GM23338 (cell line): ENCODE measurements at places on chromosomes 2 and 18.

DNA sequence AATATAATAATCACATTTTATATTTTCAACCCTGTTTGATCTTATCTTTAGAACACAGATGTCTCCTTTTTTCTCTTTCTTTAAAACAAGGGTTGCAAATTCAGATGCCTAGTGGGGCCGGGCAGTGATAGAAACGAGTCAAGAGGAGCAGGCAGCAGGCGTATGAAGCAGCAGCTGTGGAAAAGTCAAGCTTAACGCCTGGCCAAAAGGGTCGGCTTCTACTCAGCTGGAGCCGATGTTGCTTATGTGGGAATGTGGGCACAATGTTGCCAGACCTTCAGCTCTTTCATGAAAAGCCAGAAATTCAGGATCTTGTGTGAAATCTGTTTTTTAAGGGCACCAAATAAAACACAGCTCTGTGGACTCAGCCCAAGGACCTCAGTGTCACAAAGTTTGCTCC lies 642.7 kb downstream of the ARHGAP15 start:
- no peak for DNase-seq

- no peak for DNase-seq
These were observed 82.6 kb upstream of the ATG16L1 start for GRCh38 chr2:233168919-233169318.

DNA sequence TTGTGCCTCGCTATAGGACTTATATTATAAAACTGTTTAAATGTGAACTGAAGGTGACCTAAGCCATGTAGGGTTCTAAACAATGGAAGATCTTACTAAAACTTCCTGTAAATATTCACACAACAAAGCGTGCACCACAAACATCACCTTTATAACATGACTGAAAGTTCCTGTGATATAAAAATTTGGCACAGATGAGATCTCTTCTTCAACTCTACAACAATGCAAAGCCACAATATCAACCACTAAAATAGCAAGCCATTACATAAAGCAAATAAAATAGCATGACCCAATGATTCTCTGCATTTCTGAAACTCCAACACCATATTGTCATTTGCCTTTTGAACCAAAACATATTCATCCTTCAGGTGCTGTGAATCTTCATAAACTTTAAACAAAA lies 3.5 kb downstream of the YES1 start:
- DNase-seq: no peak

GRCh38 chr2:69345434-69345833 lies 41.6 kb downstream of the GFPT1 start:
- DNase-seq: no peak

GRCh38 chr2:112772322-112772721 lies 7.9 kb upstream of the CKAP2L start:
- no peak for DNase-seq

DNA sequence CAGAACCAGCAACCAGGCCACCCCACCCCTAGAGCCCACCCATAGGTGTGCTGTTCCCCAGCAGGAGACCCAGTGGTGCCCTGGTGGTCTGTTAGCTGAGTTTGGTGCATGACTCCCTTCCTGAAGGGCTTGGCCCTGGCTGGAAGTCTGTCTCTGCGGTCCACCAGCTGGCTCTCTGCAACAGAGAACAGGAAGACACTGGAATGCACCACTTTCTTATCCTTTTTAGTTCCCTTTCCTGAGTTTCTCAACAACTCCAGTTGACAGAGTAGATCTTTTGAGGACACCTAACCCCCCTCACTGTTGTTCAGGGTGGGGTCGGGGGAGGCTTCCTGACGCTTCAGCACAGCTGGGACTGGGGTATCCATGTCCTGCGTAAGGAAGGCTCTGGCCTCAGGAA lies 11.9 kb upstream of the RPL37A start:
- no peak for DNase-seq

DNA sequence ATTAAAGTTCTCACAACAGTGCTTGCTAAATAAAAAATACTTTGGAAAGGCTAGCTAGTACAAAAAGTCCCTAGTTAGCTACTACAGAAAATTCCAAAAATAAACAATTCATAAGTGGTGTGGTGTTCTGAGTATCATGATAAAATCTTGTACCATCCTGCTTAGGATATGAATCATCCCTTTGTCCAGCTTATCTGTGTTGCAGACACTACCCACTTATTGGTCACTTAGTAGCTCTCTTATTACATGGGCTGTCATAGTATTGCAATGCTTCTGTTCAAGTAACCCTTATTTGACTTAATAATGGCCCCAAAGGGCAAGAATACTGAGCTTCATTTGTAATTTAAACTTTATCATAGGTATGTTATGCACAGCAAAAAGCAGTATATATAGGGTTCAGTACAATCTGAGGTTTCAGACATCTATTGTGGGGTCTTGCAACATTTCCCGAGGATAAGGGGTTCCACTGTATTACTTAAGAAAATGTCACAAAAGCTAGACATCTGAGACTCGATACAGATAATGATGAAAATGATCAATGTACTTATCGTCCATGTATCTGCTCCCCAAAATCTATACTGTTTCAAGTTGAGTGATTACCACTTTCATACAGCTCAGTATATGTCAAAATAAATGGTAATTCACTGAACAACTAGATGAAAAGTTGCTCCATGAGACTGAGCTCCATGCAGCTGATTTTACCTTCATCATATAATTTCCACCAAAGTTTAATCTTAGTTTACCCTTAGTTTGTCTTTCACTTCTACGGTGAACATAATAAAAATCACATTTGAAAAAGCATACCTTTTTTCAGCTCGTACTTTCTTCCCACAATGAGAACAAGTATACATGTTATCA lies 93.8 kb downstream of the C2orf74 start:
- no peak for DNase-seq

DNA sequence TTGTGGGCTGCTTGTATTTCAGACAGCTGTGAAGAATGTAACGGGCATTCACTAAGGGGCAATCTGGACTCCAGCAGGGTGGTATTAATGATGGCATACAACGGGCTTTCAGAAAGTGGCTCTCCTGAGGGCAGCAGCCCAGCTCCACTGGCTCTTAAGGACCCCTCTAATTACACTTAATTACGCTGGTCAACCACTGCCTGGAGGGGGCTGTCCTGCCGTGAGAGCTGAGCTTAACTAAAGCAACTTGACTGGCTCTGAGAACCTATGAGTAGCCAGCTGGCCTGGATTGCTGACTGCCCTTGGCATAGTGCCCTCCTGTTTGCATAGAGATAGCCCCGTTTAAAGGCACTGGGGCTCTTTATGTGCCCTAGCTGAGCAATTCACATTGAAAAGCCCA lies 3.8 kb downstream of the LIPG start:
- DNase-seq: no peak

DNA sequence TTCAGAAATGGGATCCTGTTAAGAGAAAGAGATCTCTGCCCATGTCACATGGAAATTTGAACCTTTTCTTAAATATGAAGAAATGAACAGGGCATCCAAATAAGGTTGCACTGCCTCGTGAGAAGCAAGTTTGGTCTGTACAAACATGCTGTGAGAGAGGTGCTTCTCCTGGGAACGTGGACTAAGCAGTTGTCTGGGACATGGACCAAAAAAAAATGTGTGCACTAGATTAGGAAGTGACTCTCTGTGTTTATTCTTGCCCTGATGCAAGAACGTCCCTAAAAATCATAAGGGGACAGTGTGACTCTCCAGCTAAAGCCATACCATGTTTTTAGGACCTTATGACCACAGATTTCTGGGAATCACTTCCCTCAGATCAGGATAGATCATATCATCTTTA lies 23.7 kb upstream of the GCG start:
- DNase-seq: no peak

DNA sequence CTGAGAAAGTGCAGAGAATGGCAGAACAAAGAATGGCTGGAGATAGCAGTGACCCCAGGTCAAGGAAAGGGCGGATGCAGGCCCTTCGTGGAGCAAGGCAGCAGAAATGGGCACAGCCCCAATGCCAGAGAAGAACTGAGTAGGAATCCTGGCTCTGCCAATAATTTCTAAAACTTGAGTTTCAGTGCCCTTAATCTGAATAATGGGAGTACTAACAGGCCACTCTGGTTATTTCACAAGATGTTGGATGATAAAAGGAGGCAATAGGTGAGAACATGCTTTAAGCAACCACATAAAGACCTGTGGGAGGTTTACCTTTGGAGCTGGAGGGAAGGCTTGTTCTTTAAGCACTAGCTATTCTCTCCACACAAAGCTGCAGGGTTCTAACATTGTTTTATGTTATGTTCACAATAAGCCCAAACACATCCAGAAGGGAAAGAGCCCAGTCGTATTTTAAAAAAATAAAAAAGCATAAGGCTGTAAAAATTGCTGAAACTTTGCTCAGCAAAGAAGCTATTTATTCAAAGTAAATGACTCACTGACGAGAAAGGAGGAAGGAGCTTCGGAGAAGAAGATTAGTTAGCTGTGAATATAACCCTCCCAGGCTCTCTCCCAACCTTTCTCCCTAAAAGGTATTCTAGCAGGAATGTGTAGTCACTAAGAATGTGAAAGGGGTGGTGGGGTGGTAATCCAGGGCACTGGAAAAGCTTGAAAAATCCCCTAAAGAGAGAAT lies 470.2 kb downstream of the TXNL1 start:
- DNase-seq: peak; percentile 72

DNA sequence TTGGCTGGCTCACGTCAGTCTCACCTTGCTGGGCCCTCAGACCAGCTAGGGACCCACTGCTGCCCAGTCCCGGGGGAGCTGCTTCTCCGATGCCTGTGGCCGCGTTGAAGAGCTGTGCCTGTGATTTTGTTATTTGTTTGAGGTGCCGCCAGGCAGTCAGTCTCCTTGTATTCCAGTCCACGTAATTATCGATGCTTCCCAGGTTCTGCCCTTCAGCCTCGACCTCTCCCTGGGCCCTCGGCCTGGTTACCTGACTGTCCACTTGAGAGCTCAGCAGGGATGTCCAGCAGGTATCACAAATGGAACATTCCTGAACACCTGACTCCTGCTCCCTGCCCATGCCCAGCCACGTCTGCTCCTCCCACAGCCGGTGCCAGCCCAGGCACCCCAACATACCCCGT lies 195.9 kb upstream of the HS6ST1 start:
- DNase-seq: no peak

- no peak for DNase-seq
These were observed 17.7 kb upstream of the ARL5A start for GRCh38 chr2:151845884-151846283.

DNA sequence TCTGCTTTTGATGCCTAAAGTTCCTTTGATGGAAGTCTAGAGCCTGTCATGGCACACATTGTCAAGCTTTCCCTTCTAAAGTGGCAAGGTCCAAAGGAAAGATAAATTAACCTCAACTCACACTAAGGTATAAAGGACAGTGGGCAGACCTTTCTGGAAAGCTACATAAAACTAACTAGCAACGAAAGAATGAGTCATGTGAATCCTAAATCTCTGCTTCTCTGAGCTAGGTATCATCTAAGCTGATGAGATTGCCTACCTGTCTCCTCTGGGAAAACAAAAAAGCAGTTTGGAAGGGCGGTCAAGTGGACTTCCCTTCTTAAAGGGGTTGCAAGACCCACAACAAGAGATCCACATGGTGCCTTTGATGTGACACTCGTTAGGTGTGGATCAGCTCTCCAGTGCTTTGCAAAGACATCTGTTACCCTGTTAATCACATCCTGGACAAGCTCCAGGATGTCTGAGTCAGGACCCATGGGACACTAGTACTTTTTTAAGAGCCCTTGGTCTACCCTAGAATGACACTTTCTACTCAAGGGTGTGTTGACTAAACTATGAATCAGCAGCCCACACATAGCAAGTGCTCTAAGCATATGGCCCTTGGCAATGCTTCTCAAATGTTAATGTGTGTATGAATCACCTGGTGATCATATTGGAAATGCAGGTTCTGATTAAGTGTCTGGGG lies 173.5 kb downstream of the ALK start:
- no peak for DNase-seq

GRCh38 chr2:223109341-223109740 lies 57.4 kb downstream of the KCNE4 start:
- DNase-seq: no peak

GRCh38 chr18:13272416-13272815 lies 53.9 kb downstream of the LDLRAD4 start:
- no peak for DNase-seq

DNA sequence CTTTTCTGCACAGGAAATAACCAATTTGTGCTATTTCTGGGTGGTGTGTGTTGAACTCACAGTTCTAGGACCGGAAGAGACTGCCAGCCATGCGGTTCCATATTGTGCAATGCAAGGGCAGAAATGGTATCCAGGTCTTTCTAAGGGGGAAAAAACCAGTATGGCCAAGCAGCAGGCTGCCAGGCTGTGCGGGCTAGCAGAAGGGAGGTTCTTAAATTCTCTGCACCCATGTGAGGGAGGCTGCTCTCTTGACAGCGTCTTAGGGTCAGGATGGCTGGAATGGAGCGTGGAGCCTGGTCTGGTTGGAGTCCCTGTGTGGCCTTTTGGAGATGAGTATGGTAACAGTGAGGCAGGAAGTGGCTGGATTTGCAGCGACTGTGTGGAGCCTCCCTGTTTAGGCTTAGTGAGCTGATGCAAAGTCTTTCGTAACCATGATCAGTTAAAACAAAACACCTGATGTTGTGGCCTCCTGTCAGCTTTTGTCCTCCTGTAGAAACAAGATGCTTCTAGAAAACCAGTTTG lies 52.6 kb downstream of the NCK2 start:
- DNase-seq: no peak

DNA sequence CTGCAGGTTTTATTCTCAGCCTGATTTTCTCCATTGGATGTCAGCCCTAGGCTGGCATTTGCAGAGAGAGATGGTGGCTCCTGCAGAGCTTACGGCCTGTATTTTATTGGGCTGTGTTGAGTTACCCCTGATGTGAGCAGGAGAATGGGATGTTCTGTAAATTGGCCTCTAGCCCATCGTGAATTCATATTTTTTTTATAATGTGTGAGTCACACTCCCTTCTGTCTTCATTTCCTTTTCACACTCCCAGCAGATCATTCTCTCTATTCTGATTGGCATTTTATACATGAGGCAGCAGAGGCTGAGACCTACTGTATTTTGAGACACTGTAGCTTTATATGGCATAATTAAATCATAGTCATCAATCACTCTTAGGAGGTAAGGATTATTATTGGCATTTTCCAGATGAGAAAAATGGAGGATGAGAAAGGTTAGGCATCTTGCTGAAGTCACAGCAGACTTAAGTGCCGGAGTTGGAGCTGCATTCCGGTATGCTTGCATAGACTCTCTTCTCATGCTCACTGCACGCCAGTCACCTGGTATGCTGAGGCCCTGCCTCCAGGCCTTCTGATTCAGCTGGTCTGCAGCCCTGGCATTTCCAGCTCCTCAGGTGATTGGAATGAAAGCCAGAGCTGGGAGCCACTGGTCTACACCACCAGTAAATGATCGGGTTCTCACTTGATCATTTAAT lies 142.4 kb downstream of the NEDD4L start:
- DNase-seq: no peak

GRCh38 chr2:193988784-193989183 lies 1668.2 kb upstream of the SLC39A10 start:
- DNase-seq: no peak
